ENCODE measurements at places on chromosomes 1 and 21.
A peak's percentile ranks its signal among the peaks of the same experiment; 100 is the strongest.

DNA sequence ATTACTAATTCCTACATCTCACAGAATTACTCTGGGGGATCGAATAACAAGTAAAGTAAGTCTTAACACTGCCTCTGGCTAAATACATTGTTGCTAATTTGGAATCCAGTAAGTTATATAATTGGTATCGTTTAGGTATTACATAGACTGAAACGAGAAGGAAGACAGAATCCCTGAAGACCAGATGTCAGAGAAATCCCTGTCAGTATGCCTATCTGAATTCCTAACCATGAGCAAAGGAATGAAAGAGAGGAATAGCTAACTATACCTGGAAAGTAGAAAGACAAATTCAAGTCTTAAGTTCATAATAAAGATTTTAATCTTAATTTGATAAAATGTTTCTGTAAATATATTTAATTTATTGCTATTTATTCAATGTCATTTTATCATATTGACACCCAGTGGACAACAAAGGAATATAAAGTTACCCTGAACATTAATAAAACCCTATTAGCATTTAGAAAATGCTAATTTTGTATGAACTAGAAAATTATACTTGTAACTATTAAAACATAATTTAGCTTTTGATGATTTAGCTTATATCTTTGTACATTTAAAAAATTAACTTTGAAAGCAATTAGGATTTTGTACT lies 11.4 kb downstream of the DEPDC1 start:
- DNase-seq, result no peak

DNA sequence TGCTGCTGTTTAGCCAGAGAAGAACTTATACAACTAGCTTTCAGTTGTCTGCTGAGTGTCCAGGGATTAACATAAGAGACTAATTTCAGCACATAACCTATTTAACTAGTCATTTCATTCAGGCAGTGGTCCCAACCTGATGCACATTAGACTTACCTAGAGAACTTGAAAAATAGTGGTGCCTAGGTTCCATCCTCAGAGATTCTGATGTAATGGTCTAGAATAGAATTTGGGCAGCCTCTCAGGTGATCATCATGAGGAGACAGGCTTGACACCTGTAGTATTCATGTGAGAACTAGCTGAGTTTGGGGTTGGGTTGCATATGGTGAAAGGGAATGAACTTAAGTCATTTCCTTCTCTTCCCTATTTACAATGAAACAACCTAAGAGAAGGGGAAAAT lies 24.8 kb downstream of the CNST start:
- DNase-seq, result no peak

GRCh38 chr1:222066539-222066938 lies 324.6 kb upstream of the DUSP10 start:
- no peak for DNase-seq

DNA sequence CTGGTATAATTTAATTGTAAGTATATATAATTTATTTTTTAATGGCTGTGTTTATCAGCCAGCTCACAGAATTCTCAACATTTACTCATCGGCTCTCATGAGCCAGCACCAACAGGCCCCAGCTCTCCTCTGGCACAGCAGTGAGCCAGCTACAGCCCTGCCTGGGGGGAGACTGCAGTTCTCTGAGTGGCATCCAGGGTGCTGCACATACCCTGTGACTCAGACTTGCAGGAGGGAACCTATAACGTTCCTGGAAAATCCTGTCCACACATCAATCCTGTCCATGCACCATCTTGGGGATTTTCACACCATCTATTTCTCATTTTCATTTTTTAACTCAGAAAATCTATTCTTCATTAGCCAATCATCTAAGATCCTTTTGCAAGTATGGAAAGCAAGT lies 36.5 kb downstream of the FHAD1 start:
- no peak for DNase-seq

DNA sequence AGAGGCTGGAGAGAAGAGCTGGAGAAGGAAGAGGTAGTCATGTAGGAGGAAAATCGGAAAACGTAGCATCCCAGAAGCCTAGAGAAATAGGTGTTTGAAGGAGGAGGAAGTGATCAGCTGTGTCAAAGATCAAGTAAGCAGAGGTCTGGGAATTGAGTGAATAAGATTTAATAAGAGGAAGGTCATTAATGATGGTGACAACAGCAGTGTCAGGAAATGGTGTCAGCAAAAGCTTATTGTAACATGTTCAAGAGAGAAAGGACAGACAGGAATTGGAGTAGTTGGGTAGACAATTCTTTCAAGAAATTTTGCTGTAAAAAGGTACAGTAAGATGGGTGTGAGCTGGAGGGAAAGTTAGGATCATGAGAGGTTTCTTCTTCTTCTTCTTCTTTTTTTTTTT lies 41.6 kb upstream of the SLC6A9 start:
- no peak for DNase-seq

- peak; percentile 76 for DNase-seq
Observed at GRCh38 chr1:202235856-202236837, 42.5 kb downstream of the LGR6 start.

- no peak for DNase-seq
Observed at GRCh38 chr1:175191659-175192058, 917 bp downstream of the KIAA0040 start.

- DNase-seq, result no peak
Observed at GRCh38 chr1:32870615-32871363, at the start of gene FNDC5. Gene FNDC5, minus strand, starts transcription at chr1:32870912.

Measured in CMK (cell line).